Cardiac fibroblast (primary cell): ENCODE measurements at places on chromosomes 2 and 18.

DNA sequence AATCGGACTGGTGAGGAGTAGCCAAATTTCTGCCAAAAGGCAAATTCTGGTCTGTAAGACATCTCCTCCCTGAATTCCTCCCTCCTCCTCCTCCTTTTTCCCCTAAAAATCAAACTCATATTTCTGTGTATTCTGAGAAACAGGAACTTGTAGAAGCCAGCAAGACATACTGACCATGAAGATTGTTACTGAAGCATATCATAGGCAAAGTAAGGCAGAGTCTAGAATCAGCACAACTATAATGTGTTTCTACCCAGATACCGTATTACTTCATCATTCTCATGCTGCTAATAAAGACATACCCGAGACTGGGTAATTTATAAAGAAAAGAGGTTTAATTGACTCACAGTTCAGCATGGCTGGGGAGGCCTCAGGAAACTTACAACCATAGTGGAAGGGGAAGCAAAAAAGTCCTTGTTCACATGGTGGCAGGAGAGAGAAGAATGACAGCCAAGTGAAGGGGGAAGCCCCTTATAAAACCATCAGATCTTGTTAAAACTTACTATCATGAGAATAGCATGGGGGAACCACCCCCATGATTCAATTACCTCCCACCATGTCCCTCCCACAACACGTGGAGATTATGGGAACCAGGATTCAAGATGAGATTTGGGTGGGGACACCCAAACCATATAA is 24.9 kb upstream of the EPC2 start:
- no peak for DNase-seq

- DNase-seq, result no peak
These were observed 416.3 kb upstream of the LRRTM4 start for GRCh38 chr2:77938462-77938861.

DNA sequence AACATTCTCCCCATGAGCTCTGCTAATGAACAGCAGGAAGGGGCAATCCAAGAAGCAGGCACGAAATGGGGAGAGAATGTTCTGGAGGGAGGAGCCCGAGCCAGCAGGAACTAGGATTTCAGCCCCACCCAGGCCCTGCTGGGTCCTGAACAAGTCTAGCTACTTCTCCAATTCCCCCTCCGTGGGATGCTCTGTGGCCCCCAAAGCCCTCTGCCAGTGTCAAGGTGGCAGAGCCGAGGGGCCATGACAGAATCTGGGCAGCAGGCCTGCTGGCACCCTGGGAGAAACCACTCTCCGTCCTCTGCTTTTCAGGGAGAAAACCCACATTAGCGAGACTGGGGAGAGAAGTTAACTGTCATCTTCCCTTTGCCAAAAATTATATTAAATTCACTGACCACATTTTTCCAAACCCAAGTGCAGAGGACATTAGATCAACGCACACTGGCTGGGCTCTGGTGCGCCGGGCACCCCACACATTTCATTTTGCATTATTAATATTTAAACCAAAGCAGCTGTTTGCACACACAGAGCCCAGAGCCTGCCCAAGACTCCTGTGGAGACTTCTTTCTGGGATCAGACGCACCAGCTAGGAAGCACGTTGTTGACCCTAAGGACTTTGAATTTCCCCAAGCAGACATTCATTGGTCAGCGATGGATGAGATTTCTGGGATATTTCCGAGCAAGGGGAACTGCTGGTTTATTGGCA is 80.2 kb upstream of the PKDCC start:
- DNase-seq, result no peak

- DNase-seq, result no peak
These were observed 35.1 kb downstream of the TANC1 start for GRCh38 chr2:159003555-159003954.

DNA sequence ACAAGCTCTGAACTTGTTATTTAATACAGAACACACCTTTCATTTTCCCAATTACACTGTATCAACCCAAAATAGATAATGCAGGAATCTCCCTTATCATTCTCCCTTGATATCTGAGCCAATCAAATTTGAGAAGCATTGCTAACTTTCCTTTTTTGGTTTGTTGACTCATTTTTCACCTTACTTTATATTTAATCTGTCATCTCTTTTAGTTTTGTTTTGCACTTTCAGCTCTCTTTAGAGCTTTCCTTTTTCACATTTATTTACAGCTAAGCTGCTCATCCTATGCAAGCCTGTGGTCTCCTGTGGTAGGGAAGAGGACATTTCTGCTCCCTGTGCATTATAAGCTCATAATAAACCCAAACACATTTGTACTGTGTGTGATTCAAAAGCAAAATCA is 50.1 kb downstream of the ITGAV start:
- DNase-seq, result no peak

DNA sequence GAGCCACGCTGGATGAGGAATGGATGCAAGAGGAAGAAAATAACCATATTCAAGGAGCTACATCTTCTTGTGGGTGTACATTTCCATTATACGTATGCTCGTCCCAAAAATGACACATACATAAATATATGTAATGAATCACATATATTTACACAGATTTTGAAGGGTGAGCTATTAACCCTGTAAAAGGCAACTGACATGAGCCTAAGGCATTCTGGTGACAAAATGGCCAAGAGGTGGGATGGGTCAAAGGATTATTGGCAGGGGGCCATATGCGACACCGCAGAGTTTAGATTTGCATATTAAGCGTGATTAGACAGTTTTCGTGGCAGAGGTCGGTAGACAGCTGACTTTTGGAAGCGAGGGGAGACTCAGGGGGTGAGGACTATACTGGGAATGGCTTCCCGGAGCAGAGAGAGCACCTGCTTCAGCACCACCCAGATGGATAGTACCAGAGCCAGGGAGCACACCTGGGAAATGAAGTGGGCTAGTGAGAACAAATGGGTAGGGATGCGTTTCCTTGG is 431 bp upstream of the CNRIP1 start:
- peak; percentile 25 for DNase-seq

DNA sequence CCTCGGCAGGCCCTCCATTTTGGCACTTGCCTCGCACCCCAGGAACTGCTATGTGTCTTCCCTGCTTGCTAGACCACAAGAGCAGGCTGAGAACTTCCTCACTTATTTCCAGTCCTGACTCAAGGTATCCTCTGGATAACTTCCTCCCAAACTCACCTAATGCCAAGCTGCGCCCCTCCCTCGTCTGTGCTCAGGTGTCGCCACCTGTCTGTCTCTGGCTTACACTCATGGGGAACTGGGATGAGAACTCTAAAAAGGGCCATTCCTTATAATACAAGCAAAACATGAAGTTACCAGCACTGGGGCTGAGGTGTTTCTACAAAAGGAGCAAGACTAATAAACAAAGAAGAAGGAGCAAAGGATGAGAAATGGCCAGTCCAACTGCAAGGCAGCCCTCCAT is 191.5 kb upstream of the RMP24 start:
- DNase-seq, result no peak

- no peak for DNase-seq
These were observed 58.0 kb downstream of the MYL12B start for GRCh38 chr18:3319894-3320454.

DNA sequence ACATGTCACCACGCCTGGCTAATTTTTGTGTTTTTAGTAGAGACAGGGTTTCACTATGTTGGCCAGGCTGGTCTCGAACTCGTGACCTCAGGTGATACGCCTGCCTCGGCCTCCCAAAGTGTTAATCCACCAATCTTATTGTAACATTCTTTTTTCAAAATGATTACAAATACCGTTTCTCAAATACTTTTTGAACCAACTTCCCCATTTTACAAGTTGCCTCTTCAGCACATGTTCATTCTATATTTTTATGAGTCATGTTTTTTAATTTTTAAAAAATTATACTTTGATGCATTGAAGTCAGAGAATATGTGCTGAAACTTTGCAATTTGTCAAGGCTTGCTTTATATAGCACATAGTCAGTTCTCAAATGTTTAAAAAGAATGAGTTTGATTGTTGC is 58.2 kb downstream of the QPCT start:
- DNase-seq, result no peak

GRCh38 chr2:149686136-149687051 is 98.8 kb upstream of the MMADHC start:
- no peak for DNase-seq

GRCh38 chr2:167509586-167509985 is 621.3 kb downstream of the XIRP2 start:
- DNase-seq, result peak; percentile 93

- no peak for DNase-seq
These were observed 219.1 kb downstream of the ALK start for GRCh38 chr2:29702276-29702675.

DNA sequence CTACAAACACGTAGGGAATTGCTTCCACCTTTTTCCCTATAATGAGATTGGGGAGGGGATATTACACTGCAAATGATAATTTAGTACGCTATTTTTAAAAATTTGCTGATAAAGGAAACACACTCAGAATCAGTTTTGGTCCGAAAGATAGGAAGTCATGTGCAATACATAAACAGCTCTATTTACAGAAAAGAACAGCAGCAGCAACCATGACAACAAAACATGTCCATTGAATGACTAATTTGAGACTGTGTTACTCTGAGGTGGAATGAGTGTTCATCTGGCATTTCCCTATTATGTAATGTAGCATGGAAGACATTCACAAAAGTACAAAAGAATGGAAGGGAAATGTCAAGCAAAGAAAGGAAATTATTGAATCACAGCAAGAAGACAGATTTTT is 337.2 kb downstream of the NBAS start:
- DNase-seq, result peak; percentile 89

- DNase-seq, result peak; percentile 63
These were observed 63.7 kb downstream of the IL1R2 start for GRCh38 chr2:102055346-102055990.

DNA sequence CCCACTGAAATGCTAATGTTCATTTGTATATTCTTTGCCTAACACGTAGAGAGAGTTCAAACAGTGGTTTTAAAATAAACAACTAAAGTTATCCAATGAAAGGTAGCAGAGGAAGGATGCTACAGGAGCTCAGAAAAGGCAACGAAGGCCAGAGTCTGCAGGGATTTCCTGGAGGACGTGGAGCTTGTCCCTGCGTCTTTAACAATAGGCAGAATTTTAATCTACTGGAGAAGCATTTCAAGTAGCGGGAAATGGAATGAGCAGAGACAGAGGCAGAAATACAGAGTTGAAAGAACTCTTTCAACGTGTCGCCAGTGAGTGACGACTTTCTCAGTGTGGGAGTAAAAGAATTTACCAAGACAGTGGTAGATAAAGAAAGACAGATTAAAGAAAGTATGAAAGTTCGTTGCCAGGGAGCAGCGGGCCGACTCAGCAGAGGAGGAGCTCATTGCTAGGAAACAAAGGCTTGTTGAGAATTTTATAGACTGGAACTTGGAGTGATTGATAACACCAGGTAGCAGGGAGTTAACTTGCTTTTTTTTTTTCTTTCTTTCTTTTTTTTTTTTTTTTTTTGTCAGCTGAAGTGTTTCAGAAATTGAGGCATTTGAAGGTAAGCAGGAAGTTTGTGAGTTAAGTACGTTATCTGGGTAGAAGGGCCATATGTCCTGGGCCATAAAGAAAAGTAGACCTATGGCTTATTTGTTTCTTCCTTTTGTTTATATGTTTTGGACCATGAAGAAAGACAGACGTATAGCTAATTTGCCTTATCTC is 625 bp upstream of the NBAS start:
- peak; percentile 58 for DNase-seq
